ENCODE measurements at places on chromosomes 6 and 20.

DNA sequence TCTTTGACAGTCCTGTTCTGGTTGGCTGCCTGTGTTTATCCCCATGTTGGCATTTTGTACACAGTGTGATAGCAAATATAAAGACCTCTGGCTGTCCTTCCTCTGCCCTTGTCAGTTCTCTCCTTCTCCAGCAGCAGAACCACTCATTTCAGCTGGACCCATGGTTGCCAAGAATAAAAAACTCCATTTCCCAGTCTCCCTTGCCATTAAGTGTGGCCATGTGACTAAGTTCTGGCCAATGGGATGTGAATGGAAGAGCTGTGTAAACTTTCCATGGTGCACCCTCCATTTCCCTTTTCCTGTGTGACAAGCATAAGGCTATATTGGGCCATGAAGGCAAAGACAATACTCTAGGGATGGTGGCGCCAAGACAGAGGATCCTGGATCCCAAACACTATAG lies 78.4 kb upstream of the TBC1D7 start:
- no peak for DNase-seq

GRCh38 chr20:63653041-63653973 lies at the start of gene STMN3:
TSS of gene STMN3 (minus strand) at chr20:63653424. CDS start at chr20:63653345, 79 bp downstream.
- peak; percentile 90 for DNase-seq

GRCh38 chr20:35134472-35134871 lies 12.7 kb downstream of the EDEM2 start:
- peak; percentile 88 for DNase-seq

DNA sequence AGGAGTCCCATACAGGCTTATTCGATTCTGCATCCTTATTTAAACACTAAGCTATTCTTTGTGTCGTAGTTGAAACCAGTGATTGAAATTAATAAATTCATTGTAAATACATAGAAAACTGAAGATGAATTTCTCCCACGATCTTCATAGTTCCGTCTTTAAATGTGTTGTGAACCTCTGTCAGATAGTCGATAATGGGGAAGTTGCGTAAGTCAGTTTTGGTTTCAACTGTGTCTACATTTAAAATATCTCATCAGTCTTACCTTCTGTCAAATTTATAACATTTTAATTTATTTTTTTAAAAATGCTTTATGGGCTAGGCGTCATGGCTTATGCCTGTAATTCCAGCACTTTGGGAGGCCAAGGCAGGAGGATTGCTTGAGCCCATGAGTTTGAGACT lies 12.7 kb downstream of the STX11 start:
- no peak for DNase-seq

DNA sequence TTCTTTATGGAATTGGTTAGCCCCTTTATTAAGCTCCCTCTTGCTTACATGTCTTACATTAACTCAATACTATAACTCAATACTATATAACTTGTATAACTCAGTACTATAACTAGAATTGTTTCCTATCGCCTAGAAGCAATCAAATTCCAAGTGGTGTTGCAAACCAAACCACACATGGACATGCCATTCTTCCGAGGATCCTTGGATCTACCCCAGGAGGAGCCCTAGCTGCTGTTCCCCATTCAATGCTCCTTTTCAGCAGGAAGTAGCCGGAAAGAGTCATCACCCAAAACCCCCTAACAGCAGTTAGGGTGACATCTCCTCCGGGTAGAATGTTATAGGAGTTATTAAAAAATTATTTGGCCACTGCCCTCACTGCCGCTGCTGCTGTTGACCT lies 40.5 kb downstream of the PLN start:
- DNase-seq, result no peak

- DNase-seq, result no peak
These were observed 2.5 kb downstream of the PERP start for GRCh38 chr6:138104618-138105213.

DNA sequence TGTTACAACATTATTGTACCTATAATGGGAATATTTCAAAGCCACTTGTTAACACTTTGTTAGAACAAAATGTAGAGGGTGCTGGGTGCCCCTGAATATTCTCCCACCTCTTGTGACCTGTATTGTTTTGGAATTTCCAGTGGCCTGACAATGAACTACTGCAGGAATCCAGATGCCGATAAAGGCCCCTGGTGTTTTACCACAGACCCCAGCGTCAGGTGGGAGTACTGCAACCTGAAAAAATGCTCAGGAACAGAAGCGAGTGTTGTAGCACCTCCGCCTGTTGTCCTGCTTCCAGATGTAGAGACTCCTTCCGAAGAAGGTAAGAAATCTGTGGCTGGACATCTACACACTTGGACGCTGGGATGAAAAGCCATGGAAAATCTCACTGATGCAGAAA lies 28.9 kb downstream of the PLG start:
- no peak for DNase-seq

DNA sequence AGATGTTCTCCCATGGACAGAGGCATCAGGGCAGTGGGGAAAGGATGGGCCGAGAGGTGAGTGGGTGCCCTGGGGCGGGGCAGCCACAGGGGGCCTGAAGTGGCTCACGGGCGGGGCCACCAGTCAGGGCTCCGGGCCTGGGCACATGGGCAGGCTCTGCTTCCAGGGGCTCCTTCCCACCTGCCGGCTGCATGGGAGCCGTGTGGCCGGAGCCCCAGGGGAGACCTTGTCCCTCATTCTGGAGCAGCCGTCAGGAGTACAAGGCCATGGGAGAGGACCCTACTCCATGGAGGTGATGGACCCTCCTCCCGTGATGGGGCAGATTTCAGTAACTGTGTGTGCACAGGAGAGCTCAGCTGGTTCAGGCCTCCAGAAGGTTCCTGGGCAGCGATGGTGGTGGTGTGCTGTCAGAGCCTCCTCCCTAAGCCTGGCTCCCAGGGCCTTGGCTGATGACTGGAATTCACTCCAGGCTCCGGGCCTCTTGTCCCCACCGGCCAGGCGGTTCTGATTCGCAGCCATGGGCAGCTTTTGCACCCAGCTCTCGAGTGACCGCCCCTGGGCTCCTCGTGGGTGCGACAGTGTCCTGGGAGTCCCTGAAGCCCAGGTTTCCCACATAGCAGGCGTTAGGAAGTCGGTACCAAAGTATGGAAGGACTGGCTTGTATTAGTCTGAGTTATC lies 6.2 kb downstream of the SLCO4A1 start:
- DNase-seq, result no peak

- DNase-seq, result no peak
These were observed 69.0 kb downstream of the AFG1L start for GRCh38 chr6:108363889-108364313.

GRCh38 chr20:17956099-17956685 lies 12.4 kb downstream of the SNX5 start:
- no peak for DNase-seq

DNA sequence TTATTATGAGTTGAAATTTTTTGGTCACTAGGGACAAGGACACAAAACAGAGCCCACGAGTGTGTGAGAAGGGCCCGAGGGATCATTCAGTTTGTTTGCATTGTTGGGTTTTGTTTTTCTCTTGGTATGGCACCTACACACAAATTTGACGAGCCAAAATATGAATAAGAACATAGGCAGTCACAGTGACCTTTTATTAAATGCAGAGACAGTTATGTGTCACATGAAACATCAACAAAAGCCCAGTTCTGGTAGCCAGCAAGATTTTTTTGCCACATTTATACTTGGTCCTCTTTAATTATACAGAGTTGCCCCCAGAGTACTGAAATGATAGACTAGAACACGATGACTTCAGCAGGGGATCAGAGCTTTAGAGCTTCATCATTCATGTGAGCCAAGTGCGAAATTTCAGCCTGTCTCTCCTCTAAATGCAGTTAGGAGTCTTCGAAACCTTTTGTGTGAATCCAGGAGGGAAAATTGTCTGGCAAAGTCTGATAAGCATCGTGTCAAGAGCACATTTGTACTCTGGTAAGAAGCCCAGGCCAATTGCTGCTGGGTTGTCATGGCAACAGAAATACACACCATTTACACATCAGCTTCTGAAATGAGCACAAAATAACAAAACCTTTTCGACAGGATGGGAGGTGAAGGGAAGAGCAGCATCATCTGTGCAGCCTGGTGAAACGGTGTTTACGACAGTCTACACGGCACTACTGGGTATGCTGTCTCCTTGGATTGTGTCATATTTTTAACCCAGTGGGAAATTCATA lies 79.2 kb upstream of the RIPOR2 start:
- DNase-seq, result no peak

- DNase-seq, result no peak
These were observed 29.9 kb downstream of the HSF2 start for GRCh38 chr6:122429323-122429722.

DNA sequence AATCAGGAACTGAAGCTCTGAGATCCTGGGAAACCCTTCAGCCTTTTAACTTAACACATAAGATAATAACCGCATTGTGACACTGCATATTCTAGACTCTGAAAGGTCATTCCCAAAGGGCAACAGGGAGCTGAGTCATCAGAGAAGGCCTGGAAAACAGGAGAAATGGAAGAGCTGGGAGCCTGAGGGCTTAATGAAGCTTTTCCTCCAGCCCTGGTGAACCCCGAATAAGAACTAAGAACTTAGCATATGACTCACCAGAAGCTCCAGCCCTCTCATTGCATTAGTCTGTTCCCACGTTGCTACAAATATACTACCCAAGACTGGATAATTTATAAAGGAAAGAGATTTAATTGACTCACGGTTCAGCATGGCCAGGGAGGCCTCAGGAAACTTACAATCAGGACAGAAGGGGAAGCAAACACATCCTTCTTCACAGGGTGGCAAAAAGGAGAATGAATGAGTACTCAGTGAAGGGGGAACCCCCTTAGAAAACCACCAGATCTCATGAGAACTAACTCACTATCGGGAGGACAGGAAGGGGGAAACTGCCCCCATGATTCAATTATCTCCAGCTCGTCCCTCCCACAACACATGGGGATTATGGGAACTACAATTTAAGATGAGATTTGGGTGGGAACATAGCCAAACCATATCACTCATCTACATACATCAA lies 648.5 kb downstream of the TFAP2A start:
- DNase-seq, result no peak

GRCh38 chr20:13101276-13101675 lies 92.5 kb downstream of the SPTLC3 start:
- DNase-seq, result no peak

DNA sequence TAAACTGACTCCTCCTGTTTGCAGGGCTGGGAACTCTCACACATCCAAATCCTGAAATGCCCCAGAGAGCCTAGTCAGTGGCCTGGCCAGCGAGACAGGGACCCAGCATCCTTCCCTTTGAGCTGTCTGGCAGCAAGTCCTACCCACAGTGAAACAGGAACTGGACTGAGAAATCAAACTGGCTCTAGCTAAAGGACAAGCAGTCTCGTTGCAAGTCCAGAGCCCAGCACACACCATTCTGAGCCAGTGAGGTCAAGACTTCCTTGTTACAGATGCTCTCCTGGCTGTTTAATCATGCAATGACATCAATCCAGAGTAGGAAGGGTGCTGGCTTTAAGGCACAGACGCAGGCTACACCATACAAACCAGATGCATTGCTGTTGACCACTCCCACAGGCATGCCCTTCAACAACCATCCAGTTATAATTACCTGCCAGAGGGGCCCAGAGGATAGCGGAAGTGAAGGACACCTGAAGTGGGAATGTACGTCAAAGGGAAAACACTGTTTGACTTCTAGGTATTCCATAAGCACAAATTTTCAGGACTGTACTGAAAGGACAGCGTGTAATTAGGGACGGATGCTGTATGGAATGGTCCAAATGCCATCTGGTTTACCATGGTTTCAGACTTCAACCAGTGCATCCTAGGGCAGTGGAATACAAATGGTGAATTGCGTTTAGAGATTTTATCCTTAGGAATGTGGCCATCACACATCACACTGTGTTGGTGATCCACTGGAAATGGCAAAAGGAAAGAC lies 114.4 kb downstream of the SLC23A2 start:
- no peak for DNase-seq

DNA sequence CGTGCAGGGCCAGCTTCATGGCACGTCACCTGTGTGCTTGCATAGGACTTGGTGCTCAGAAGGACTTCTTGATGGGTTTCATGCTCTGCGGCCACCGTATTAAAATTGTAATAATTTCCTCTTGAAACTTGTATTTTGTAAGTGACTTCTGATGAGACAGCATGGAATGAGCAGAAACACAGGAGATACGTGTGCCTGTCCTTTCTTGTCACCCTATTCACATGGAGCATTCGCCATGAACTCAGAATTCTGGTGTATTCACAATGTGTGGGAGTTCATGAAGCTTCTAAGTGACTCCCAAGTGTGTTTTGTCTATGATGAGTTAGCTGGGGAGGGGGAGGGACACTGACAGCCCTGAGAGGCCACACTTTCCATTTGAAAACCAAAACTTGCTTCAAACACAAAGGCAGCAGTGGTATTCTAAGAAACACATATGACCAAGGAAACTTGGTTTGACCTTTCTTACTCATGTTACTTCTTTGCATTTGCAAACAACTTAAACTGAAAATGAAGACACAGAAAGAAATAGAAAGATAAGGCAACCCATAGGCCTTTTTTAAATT lies 92.1 kb upstream of the NEDD9 start:
- no peak for DNase-seq

DNA sequence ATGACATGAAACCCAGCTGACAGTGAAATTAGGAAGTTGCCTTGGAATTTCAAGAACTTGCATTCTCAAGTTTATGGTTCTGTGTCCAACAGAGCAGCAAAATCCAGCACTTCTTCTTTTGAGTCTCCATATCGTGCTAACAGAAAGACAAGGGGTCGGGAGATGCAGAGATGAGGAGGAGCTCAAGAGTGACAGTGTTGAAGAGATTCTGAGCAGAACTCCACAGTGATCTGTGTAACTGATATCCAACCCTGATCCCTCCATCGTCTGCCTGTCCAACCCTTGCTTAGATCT lies 21.2 kb upstream of the BTN1A1 start:
- no peak for DNase-seq

GRCh38 chr6:75748003-75748742 lies 866 bp upstream of the MYO6 start:
- DNase-seq, result no peak

GRCh38 chr20:4406627-4407026 lies 315.1 kb upstream of the PRND start:
- DNase-seq, result no peak

GRCh38 chr6:88114838-88115237 lies 51.3 kb downstream of the CNR1 start:
- DNase-seq, result no peak

- no peak for DNase-seq
These were observed at the start of gene UBD for GRCh38 chr6:29559524-29560287. TSS of gene UBD (minus strand) at chr6:29559732. CDS start at chr6:29559701, 31 bp downstream.

GRCh38 chr20:46755483-46756413 lies 46.3 kb downstream of the SLC2A10 start:
- DNase-seq, result no peak

DNA sequence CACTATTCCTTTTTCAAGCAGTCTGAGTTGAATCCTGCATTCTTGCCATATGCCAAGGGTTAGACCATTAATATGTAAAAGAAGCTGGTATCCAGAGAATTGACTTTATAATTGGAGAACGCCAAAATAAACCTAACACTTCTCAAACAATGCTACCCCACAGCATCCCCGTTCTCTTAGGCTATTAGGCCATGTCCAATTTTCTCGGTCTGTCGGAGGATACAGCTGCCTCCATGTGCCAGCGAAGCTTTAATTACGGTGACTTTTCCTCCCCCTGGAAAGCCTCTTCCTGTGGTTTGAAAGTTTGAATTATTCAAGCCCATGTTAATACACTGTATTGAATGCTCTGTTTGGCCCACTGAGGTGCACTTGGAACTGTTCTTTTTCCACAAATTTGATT lies 60.5 kb downstream of the HS3ST5 start:
- DNase-seq, result no peak

GRCh38 chr6:148915810-148916209 lies 169.0 kb downstream of the UST start:
- no peak for DNase-seq

- DNase-seq, result no peak
These were observed 39.6 kb upstream of the PAX1 start for GRCh38 chr20:21665687-21666446.
